ENCODE measurements at places on chromosomes 16 and 17.

DNA sequence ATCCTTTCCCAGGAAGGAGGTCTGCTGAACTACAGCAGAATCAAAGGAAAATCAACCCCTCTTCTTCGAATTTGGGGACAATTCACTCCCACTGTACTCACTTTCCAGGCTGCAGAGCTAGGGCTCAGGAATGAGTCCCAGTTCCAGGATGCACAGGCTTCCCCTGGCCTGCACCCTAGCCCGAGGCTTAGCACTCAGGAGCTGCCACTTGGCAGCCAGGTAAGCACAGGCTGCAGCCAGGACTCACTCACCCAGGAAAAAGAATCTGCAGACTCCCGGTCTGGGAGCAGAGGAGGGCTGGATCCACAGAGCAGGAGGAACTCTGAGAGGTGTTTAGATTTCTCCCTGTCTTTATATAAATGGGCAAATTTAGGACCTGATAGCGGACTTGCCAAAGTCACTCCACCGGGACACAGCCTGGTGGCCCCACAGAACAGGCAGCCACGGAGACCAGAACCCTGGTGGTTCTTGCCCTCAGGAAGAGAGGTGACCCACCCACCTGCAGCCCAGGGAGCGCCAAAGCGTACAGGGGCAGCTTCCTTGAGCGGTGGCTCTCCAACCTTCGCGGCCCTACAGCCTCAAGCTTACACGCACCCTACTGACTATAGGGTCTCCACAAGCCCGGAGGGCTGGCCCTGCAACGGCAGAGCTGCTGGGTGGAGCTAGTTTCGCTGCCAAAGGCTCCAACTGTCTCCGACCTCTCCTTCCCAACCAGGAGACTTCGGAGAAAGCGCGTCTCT is 4.8 kb downstream of the CBLN1 start:
- DNase-seq: no peak

DNA sequence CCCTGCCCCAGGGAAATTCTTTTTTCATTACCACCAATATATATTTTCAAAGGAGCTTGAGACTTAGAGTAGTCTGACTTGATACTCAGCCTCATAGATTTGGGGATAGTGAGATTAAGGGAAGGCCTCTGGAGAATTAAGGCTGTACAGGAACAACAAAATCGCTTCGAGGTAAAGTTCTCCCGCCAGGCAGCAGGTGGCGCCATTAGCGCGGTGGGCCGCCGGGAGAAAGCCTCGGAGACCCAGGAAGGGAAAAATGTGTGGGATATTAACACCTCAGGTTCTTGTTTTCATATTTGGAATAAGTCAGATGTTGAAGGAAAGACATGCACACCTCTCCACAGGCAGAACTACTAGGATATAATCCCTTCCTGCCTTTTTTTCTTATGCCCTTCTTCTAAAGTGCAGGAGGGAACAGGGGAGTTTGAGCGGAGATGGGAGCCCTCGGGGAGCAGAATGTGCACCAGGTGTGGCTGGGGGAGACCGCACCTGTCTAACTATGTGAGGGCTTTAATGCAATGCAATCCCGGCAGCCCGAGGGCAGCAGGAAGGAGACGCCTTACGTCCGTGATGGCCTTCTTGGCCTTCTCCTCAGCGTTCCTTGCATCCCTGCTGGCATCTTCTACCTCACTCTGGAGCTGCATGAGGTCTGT is 25.9 kb downstream of the MYH3 start:
- DNase-seq: no peak

- DNase-seq: no peak
Measured at GRCh38 chr16:68086860-68087268, 1.7 kb downstream of the NFATC3 start.

GRCh38 chr16:83949724-83950001 is 3.4 kb upstream of the OSGIN1 start:
- DNase-seq: no peak

- no peak for DNase-seq
Measured at GRCh38 chr16:53664724-53665345, 38.8 kb downstream of the RPGRIP1L start.

DNA sequence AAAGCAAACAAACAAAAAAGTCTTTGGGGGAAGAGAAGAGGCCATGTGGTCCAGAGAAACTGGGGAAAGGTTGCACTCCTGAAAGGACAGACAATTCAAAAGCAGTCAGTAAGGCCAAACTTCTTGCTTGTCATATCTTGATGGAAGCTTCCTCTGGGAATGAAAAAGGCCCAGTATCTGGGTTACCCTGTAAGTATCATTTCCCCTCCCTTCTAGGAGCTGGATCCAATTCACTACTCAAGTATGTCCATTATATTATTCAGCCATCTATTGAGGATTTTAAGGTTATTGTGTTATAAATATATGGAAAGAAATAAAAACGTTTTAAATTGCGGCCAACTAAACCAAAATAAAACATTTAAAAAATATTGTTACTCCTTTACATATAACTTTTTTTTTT is 26.0 kb upstream of the MON1B start:
- no peak for DNase-seq

DNA sequence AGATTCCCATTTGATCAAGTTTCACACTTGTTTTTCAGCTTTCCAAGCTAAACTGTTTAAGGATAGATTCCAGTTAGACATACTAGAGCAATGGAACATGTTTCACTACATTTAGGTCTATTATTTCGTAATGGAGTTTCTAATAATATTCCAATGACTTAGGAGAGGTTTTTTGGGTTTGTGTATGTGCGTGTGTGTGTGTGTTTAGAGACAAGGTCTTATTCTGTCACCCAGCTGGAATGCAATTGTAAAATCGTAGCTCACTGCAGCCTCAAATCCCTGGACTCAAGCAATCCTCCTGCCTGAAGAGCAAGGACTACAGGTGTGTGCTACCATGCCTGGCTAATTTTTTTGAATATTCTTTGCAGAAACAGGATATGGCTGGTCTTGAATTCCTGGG is 426.3 kb downstream of the ZFHX3 start:
- DNase-seq: no peak

DNA sequence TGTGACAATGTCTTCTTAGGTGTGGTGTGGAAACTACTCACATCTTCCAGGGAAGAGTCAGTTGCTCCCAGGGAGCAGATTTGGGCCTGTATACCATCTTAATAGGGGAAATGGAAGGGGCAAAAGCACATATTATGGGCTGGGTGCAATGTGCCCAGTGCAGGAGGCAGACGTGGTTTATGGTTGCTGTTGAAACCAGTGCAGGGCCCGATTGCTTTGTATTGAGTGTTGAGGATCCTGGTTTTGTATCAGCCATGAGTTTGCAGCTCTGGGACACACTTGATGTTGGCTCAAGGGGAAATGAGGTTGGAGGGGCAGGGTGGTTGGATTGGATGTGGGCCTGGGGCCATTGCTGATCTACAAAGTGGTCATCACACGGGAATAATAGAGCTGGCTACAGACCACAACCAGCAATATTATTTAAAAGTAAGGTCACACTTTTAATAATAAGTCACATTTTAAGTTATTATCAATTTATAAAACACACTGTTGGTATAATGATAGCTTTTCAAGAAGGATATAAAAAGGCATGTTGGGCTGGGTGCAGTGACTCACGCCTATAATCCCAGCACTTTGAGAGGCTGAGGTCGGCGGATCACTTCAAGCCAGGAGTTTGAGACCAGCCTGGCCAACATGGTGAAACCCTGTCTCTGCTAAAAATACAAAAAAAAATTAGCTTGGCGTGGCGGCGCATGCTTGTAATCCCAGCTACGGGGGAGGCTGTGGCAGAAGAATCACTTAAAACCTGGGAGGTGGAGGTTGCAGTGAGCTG is 302.4 kb downstream of the SEC14L1 start:
- no peak for DNase-seq

DNA sequence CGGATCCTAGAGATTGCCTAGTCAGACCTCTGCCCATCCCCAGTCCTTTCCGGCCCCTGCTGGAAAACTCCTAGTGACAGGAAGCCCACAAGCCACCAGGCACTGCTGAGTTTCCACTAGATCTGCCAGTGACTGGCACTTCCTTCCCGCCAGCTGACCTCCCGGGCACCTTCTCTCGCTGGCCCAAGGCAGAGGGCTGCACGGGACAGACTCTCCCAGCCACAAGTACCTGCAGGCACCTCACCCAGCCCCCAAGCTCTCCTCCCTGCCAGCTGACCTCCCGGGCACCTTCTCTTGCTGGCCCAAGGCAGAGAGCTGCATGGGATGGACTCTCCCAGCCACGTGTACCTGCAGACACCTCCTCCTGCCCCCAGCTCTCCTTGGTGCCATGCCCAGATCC is 66.3 kb upstream of the DOC2B start:
- DNase-seq: no peak

DNA sequence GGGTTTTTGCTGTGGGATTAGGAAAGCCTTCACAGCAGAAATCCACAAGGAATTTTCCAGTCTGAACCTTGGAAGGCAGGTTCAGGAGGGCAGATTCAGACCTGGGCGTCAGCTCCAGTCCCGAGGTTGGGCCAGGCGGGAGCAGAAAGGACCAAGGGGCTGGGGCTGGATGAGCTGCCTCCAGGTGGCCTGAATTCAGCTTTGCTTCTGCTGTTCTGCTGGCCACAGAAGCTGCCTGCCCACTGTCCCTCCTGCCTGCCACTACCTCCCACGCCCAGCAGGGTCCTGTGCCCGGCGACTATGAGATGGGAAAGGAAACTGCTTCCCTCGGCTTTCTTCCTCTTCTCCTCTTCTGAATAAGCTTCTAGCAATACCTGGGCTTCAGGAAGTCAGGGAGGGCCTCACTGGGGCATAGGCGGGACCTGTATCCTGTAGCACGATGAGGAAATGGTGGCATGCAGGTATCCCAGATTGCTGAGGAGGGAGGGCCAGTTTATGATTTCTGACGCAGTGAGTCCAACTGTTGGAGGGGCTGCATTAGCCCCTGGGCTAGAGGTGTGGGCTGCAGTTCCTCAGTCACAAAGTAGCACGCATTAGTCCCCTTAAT is 18.4 kb downstream of the TBX4 start:
- DNase-seq: no peak

GRCh38 chr16:26386096-26386495 is 680.6 kb upstream of the C16orf82 start:
- no peak for DNase-seq

GRCh38 chr17:66522591-66523272 is 220.3 kb downstream of the PRKCA start:
- no peak for DNase-seq

- no peak for DNase-seq
Measured at GRCh38 chr16:58820411-58820810, 86.3 kb upstream of the GOT2 start.

- no peak for DNase-seq
Measured at GRCh38 chr17:2157081-2157480, 102.2 kb downstream of the HIC1 start.

- DNase-seq: no peak
Measured at GRCh38 chr17:38511150-38512108, 83.2 kb downstream of the ARHGAP23 start.

GRCh38 chr16:74774223-74775139 is at the start of gene FA2H:
Gene FA2H (minus strand): TSS chr16:74774820. CDS start chr16:74774755, 65 bp downstream.
- peak; percentile 69 for DNase-seq

GRCh38 chr16:35747658-35748455 is 2288.4 kb downstream of the TP53TG3F start:
- DNase-seq: no peak

- DNase-seq: no peak
Measured at GRCh38 chr17:68127914-68128313, 92.4 kb downstream of the KPNA2 start.

GRCh38 chr16:2478279-2478678 is 3.4 kb downstream of the TBC1D24 start:
- no peak for DNase-seq

DNA sequence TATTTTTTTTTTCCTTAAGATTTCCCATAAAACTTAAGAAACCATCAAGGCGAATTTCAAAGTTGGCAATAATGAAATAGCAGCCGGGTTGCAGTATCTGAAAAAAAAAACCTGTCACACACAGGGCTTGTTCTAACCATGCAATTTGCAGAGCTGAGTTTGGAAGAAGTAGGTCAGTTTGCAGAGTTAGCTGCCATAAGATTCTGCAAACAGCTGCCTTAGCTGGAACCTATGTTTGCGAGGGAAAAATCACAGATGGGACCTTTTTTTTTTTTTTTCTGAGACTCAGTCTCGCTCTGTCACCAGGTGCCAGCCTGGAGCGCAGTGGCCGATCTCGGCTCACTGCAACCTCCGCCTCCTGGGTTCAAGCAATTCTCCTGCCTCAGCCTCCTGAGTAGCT is 98.5 kb upstream of the HS3ST4 start:
- no peak for DNase-seq

All from left renal cortex interstitium (tissue), 4 donors.